ENCODE measurements at places on chromosomes 2 and 18. TPM values are rescaled to one million over a fixed set of nuclear protein-coding genes. Genes with fewer than 3 reads are reported as not detected.

DNA sequence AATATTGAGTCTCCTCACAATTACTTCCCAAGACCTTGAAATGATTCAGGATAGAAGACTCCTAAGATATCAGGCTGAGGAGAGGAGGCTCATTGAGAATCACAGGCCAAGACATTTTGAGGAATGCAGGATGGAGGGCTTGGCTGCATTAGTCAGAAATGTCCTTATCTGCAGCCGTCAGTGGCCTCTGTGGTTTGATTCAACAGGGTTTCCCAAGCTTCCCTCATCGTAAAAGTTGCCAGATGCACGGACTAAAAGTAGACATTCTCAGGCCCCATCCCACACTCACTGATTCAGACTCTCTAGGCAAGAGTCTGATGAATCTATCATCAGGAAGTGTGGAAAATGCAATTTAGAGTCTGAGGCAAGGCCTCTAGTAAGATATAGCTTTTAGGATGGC is 34.0 kb upstream of the TMEM178A start:
- peak; percentile 69 for DNase-seq

Gene COL4A4
- total RNA-seq: 3.4 TPM

- DNase-seq: no peak
Measured at GRCh38 chr2:217905395-217905794, 97.4 kb downstream of the TNS1 start.

- no peak for DNase-seq
Measured at GRCh38 chr2:233141901-233142300, 81.8 kb downstream of the INPP5D start.

DNA sequence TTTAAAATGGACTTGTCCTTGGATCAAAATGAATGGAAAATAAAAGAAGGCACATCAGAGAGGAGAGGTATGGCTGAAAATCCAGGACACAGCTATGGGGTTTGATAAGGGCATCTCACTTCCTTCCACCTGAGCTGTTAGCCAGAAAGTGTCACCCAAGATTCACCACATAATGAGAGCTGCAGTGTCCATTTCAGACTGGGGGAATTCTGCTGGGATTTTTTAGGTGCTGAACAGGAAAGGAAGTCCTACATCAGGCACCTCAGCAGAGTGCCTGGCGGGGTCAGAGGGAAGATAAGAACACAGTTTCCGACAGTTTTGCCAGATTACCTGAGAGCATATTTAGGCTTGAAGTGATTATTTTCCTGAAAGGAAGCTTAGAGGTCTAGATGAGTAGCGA is 187.6 kb upstream of the HNMT start:
- DNase-seq: no peak

- DNase-seq: no peak
Measured at GRCh38 chr2:16482460-16482859, 183.2 kb downstream of the CYRIA start.

Gene SOX11
- total RNA-seq: 81.7 TPM

DNA sequence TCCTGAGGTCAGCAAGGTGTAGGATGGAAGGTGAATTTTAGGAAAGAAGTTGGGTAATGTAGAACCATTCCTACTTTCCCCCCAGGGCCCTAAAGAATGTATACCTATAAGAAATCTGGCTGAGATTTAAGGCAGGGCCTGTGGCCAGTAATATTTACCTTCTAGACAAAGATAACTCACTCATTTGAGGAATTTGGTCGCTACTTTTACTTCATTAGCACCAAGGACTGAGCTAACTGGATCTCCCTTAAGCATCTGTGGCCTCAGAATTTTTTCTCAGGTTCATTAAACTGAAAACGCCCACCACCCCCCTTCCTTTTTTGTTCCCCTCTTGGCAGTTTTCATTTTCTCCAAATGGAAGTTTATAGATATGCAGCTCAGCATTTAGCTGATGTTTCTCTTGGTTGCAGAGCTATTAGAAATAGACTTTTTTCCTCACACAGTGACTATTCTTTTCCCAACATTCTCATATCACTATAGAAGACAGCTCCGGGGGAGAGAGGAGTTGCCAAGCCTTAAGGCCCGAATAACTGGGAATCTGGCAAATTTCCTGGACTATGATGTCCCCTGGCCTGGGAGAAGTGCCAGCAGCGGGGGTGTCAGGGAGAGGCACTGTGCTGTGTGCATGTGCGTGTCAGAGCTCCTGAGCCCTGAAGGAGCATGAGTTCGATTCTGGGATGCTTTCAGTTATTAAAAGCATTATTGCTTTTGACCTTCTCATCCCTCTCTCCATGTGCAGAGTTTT is 310.9 kb downstream of the PRKCE start:
- no peak for DNase-seq

DNA sequence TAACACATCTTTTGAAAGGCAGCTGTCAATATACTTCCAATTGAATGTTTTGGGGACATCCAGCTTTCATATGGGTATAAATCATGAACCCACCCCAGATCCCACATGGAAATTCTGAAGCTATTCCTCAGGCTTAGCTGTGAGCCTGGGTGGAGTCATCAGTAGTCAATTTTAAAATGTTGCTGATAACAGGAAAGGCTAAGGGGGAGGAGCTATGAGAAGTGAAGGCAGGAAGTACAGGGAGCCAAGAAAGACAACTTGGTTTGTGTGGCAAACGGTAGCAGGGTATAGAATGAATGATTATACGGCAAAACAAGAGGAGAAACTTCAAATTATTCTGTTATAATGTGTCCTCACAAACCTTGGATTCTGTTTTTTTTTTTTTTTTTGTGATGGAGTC is 108.6 kb downstream of the QPCT start:
- DNase-seq: no peak

Gene HOXD4
- 13.8 TPM for total RNA-seq

DNA sequence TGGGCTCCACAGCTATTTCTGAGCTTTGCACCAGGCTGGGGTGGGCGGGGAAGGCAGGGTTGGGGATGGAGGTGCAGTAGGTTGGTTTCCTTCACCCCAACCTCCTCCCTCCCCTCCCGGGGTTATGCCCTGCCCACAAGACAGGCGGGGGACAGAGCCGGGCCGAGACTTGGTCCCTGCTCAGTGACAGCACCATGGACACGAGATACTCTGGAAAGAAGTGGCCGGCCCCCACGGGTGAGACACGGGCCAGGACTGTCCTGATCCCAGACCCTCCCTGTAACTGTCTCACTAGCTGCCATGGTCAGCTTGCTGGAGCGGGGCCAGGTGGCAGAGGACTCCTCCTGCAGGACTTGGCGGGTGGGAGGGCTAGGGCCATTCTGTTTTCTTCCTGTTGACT is 59.7 kb downstream of the DYSF start:
- no peak for DNase-seq

- DNase-seq: no peak
Measured at GRCh38 chr2:25279091-25279651, 62.6 kb downstream of the DNMT3A start.

DNA sequence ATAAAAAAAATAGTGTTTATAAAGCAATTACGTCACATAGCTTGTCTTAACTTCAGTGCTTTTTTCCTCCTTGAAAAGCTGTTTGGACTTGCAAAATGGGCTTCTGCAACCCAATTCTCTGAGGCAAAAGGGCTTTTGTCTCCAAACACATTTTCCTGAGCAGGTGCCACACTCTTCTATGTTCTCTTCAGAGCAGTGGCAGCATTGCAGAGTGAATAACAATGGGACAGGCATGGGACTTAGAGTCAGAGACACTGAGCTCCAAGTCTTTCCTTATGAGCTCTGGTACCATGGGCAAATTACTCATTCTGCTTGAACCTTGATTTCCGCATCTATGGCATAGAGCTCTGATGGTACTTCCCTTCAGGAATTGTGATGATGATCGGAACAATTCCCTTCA is 149.0 kb downstream of the ARL6IP6 start:
- DNase-seq: no peak

DNA sequence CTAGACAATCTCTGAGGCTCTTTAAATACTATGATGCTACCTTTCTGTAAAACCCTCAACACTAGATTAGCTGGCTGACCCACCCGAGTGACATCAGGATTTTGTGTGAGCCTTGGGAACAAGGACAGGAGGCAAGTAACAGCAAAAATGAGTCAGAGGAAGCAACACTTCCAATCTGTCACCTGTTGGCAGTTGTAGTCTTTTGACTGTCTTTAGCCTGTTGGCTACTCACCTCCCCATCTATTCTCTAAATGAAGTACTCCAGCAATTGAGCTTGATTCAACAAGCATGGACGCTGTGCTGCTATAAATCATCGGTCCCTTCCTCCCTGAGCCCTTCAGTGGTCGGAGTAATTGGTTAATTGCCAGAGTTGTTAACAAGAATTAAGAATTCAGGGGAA is 898.7 kb downstream of the BCL11A start:
- no peak for DNase-seq

DNA sequence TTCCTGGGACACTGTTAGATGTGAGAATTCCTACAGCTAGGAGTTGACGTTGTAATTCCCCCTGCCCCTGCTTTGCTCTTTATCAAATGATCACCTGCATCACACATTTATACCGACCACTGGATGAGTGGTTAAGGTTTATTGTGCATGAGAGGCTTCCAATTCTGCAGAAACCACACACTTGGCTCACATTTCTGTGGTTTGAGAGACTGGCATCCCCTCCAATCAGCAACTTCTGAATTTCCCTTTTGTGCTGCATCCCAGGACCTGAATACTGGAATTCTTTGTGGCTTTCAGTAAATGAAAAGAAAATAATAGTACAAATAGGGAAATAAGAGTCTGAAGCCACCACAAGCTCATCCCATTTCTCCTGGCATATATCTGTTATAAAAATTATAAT is 628.7 kb upstream of the PIK3C3 start:
- peak; percentile 77 for DNase-seq

DNA sequence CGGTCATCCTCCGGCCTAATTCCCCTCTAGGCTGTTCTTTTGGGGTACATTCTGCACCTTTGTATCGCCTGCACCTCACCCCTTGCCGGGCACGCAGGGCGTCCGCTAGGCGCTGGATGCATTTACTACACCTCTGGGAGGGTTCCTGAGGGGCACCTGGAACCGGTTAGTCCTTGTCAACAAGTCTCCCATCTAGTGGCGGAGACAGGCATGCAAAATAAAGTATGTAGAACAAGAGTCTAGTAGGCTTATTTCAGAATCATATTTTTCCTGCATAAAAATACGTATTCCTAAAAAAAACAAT is 705 bp upstream of the TEX261 start:
- DNase-seq: no peak

Gene ASXL3
- total RNA-seq: 1.4 TPM

Gene FEV
- total RNA-seq: not detected

Gene NEU2
- not detected for total RNA-seq

- peak; percentile 72 for DNase-seq
Measured at GRCh38 chr2:167438206-167438605, 549.9 kb downstream of the XIRP2 start.

DNA sequence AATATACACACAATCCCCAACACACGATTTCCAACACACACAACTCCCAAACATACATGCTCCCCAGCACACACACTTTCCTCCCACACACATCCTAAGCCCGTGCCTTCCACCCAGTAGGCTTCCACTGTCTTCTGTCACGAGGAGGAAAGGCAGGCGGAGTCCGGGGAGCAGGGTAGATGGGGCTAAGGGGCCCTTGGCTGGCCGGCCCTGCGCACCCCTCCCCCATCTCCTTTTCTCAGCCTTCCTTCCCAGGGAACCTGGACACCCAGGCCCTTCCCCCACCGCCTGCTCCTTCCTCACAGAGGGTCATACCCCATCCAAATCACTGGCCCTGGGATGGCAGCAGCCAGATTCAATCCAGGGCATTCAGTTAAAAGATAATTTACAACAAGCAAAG is 3.4 kb upstream of the PDCD1 start:
- DNase-seq: no peak

GRCh38 chr2:9032536-9033255 is 29.2 kb upstream of the MBOAT2 start:
- DNase-seq: no peak

DNA sequence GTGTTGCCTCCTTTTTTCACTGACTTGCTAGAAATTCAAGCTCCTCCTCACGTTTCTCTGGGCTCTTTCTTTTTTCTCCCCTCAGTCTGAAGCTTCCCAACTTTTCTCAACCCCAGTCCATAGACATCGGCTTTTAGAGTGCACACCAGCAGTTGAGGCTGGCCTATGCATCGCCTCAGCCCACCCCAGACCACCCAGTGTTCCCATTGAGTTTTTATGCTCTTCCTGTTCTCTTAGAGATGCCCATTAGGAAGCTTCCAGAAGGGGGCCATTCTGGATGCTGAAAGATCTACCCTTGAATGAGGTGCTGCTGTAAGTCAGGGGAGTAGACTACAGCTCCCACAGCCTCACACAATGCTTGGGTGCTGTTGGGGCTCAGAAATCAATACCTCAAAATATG is 12.0 kb upstream of the GYPC start:
- no peak for DNase-seq

GRCh38 chr2:76569819-76570218 is 859.1 kb upstream of the GCFC2 start:
- DNase-seq: no peak

DNA sequence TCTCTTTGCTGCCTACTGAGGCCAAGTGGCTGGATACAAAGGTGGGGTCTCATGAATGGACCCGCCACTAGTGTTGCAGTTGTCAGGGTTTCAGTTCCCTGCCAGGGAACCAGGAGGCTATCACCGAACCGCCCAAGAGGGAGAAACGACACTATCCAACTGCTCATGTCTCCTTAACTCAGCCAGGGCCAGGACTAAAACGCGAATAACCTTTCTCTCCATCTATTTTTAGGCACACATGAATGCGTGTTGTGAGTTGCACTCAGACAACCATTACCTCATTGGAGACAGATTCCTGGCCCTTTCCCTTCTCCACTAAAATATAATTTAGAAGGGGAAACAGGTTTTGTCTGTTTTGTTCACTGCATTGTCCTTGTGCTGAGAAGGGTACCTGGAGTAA is 559.5 kb downstream of the SOCS6 start:
- no peak for DNase-seq

GRCh38 chr18:21406116-21406515 is 164.1 kb downstream of the GREB1L start:
- DNase-seq: peak; percentile 2

- no peak for DNase-seq
Measured at GRCh38 chr18:11905613-11906012, 2.5 kb downstream of the MPPE1 start.

DNA sequence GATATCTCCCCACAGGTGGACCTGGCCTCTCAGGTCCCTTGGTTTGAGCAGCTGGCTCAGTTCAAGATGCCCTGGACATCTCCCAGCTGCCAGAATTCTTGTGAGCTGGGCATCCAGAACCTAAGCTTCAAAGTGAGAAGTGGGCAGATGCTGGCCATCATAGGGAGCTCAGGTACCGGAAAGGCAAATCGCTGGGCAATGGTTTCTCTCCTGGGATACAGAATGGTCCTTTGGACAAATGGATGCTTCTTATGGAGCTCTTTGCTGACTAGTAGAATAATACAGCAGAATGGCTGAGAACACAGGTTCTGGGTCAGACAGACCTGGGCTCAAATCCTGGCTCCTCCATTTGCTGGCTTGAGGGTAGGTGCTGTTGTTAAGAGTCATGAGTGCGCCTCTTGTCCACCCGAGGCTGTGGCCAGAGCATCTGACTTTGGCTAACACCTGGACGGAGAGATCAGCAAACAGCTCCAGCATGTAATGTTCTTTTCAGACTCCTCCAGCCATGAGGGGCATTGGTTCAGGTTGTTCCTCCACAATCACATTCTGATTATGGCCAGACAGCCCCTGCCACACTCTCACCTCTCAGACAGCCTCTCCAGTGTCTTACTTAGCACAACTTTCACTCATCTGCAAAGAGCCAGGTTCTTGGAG is 7.5 kb downstream of the ABCG8 start:
- DNase-seq: no peak

Gene CCDC141
- total RNA-seq: not detected

Data from kidney epithelial cell (primary cell).